Islet precursor cell (in vitro differentiated cells): ENCODE measurements at places on chromosomes 6 and 20.

GRCh38 chr6:134080171-134080795, 27.9 kb upstream of the SLC2A12 start:
- DNase-seq: peak; percentile 76

DNA sequence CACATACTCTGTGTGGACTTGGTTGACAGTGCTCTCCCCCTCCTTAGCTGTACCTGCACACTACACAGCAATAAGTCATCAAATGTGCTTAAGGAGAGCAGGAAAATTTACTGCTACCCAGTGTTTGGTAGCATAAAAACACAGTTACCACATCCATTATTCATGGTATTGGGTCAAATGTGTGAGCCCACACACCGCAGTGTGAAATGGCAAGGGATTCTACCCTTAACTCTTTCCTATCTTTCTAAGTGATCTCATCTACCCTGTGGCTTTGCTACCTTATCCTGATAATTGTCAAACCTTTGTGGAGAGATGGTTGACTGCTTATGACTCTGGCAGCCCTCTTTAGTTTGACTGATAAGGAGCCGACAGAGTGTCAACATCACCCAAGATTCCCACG, 47.6 kb downstream of the STX11 start:
- DNase-seq: no peak

- no peak for DNase-seq
Observed at GRCh38 chr6:2502998-2503674, 247.6 kb downstream of the MYLK4 start.

DNA sequence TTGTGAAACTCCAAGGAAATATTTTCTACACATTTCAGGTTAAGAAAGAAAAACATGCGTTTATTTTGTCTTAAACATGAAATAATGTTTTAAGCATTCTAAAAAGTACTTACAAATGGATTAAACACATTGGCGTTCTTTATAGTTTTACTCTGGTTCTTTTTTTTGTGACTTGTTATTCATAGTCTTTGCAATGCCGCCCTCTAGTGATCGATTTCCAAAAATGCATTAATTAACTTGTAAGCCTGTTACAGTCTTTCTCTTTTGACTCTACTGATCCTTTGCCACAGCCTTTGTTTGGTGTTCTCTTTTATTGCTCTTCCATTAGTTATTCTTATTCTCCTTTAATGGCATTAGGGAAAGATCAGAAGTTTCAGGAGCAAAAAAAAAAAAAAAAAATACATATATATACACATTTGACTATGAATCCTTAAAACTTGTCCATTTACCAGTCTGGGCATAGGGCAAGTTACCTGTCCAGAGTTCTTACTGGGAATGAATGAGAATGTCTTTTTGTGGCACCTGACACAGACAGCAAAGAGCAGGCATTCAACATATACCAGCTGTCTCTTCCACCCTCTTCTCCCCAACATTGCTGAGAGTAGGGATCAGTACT, 59.9 kb downstream of the MACROD2 start:
- no peak for DNase-seq

DNA sequence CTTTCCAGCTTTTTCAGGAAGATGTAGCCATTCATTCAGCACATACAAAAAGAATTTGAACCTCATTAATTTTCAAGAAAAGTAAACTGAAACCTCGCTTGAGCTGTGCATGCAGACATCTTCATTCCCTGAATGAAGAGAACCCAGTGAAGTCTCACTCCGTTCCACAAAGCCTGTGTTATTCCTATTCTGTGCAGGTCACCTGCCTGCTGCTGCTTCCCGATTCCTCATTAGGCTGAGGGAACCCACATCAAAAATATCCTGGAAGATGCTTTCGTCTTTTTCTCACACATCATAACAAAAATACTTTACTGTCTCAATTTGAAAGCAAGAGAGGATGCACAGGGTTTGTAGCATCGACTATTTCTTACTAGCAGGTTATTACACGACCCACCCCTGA, 40.1 kb downstream of the TRMT6 start:
- DNase-seq: no peak

DNA sequence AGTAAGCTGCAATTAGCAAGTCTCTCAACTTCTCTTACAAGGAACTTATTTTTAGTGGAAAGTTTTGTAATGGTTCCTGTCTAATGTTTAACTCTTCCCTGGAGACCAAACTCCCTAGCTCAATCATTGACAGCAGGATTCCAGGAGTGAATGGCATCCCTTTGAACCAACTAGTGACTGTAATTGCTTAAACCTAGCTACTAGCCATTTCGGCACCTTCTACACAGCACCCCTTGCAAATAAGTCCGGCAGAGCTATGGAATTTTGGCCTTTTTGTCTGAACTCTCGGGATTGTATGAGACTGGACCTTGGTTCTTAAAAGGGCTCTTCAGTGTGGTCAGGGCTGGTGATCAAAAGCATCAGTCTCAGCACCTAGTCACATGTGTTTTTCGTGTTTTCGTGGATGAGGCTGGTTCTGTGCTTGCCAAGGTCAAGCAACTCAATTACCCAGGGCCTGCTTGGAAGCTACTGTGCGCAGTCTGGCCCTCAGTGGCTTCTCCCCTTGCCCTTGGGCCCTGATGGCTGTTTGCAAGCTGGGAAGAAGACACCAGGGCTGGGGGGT, 135.3 kb upstream of the NEDD9 start:
- peak; percentile 58 for DNase-seq

- DNase-seq: no peak
Observed at GRCh38 chr6:113591896-113592827, 265.0 kb upstream of the MARCKS start.

GRCh38 chr20:21102603-21103311, 3.4 kb downstream of the LINC00237 start:
- DNase-seq: peak; percentile 77

DNA sequence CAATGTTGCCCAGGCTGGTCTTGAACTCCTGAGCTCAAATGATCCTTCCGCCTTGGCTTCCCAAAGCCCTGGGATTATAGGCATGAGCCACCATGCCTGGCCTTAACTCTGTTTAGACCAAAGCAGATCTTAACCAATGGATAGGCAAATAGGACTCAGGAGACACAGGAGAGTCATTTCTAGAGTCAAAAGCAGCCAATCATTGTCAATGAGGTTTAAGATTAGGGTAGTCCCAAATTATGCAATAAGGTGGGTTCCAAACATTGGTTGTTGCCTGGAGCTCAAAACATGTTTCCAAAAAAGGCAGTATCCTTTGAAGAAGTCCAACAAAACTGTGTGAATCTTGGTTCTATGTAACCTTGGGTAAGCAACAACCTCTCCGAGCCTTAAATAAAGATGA, 95.7 kb upstream of the JARID2 start:
- no peak for DNase-seq

DNA sequence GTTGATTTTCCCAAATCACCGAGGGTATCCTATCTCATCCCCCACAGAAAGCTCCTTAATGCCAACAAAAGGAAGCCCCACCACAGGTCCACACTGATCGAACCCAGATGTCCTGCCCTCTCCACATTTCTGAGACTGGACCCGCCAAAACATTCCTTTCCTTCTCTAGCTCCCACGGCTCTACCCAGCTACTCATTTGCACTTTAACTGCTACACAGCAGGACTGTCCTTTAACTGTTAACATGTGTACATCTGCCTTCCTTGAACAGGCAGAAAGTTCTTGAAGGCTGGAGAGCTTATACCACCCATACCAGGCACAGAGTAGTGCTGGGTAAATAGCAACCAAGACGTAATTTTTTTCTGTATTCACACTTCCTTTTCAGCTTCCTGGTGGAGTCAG, 68.6 kb downstream of the TRMT6 start:
- no peak for DNase-seq

DNA sequence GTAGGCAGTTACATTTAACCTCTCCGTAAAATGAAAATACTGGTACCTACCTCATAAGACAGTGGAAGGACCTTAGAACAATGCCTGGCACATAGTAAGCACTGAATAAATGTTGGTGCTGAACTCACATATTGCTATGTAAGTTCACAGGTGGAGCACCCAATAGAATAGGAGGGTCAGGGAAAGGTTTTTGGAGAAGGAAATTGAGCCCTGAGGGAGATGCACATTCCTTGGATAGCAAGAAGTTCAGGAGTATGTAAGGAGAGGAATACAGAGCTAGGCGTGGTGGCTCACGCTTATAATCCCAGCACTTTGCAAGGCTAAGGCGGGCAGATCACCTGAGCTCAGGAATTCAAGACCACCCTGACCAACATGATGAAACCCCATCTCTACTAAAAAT, 7.0 kb downstream of the UBE2C start:
- no peak for DNase-seq
